Lower leg skin (tissue), 4 donors: ENCODE measurements at places on chromosomes 3 and 15. TPM values are rescaled to one million over a fixed set of nuclear protein-coding genes. Genes with fewer than 3 reads are reported as not detected.
A peak's percentile ranks its signal among the peaks of the same experiment; 100 is the strongest.

Gene PRR20G
- not detected for total RNA-seq

Gene KIF7
- total RNA-seq: 1.5 TPM

DNA sequence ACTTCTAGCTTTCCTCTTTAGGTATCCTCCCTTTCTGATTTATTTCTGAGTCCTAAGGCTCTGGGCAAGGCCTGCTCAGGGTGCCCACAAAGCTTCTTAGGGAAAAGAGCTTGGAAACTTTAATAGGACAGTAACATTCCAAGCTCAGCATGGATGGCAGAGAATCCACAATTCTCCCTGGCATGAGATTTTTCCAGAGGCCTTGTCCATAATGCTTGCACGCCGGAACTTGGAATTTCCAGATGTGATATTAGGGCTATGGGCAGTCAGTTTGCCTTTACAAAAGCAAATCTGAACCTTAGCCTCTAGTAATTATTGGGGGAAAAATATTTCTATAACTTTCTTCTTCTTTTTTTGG is 139.0 kb upstream of the RBMS3 start:
- DNase-seq: no peak

DNA sequence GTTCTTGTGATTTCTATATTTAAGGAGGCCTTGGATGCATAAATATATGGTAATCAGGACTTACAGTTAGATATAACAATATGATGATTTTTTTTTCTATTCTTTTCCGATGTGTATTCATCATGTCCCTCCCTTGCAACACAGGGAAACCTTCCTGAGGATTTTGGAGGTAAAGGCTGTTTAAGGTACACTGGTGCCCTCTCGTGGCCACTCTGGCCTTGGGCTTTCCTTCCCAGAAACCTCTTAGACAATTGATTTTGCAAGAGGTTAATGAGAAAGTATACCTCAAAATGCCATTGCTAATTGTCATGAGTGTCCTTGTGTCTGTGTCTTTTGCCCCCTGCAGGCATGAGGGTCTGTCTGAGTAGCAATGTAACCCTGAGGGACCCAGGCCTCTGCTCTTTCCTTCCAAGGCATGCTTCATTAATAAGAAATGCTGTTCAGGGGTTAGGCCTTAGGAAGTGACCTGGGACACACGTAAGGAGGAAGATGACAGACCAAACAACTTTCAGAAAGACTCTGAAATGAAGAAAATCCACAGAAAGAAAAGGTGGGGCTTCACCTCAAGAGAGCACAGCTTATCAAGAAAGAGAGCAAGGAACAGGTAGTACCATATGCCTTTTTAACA is 70.3 kb upstream of the PPP2R3A start:
- peak; percentile 86 for DNase-seq

GRCh38 chr3:25423780-25424588 is 4.1 kb upstream of the RARB start:
- DNase-seq: no peak

DNA sequence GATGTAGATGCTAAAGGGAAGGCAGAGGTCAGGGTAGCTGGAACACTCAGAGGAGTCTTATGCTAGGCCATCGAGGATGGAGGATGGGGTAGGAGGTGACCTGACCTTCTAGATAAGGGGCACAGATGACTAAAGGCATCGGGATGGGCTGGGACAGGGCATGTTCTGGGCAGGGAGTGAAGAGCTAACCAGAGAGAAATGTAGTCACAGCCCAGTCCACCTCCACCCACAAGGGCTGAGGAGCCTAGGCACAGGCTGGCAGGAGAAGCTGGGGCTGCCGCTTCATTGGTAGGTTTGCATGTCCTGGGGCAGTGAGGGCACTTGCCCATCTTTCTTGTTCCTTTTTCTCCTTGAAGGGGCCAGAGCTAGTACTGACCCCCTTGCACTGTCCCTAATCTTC is 12.6 kb downstream of the CLK3 start:
- DNase-seq: no peak

DNA sequence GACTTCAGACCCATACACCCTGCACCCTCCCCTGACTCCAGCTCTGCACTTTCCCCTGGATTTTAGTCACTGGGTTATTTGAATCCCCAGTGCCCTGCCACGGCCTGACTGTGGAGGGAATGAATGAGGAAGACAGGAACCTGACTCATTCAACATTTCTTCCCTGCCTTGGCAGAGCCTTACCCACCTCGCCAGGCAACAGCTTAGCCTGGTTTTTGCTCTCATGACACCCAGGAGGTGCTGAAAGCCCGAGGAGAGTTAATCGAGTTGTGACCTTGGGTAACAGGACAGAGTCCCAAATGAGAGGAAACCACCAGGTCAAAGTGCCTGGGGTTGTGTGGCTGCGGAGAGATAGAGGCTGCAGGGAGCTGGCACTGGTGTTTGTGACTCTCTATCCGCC is 128.3 kb downstream of the SMAD6 start:
- DNase-seq: no peak
